ENCODE measurements at places on chromosomes 3 and 15.

DNA sequence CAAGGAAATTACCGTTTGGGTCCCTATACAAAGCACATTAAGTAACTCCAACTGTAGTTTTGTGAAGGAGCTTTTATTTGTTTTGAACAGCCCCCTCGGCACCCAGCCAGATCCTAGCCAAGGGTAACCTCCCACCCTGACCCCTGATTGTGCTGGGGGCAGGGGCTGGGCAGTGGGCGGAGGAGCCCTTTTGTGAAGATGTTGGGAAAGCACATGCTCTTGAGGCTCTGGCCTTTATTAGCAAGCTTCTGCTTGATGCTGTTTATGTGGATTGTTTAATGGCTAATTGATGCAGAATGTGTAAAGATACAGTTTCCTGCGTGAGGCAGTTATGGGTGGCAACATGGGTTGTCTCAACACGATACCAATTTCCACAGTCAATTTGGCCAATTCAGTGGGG, 136.5 kb downstream of the MAP2K5 start:
- DNase-seq: no peak

GRCh38 chr3:167814441-167814951, 79.0 kb downstream of the SERPINI1 start:
- no peak for DNase-seq

DNA sequence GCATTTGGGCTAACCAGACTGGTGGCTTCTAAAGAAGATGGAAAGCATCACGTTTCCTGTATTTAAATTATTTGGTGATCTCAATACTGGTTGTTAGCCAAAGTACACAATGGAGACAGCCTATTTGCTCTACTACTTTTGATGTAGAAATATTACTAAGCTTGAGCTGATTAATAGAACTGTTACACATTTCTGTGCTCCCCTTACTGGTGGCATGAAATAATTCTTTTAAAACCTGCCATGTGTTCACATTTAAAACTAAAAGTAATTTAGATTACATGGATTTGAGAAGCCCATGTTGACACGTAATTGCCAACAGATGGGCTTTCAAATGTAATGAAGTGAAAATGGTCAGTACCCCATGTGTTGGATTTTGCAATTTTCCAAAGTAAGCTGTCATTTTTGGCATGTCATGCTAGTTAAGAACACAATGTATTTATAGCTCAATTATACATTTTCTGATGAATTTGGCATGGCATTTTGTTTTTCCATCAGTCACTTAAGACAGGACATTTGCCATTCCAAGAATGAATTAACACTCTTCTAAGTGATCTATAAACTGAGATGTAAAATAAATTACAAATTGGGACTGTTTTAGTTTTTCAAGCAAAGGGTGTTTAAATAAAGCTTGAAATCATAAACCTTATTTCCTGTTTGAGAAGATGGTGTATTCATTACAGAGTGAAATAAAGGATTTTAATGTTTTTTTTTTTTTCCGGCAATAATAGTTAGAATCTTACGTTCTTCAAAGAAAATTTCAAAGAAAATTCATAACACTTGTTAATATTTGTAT, 10.8 kb upstream of the RARRES1 start:
- no peak for DNase-seq

GRCh38 chr15:71880276-71880675, 69.9 kb downstream of the NR2E3 start:
- no peak for DNase-seq

- DNase-seq: no peak
These were observed 58.6 kb downstream of the DLG1 start for GRCh38 chr3:197239857-197240256.

GRCh38 chr3:107978131-107979055, 112.4 kb downstream of the CD47 start:
- DNase-seq: no peak

- DNase-seq: peak; percentile 53
These were observed 46.8 kb downstream of the MYO5A start for GRCh38 chr15:52481915-52482314.

DNA sequence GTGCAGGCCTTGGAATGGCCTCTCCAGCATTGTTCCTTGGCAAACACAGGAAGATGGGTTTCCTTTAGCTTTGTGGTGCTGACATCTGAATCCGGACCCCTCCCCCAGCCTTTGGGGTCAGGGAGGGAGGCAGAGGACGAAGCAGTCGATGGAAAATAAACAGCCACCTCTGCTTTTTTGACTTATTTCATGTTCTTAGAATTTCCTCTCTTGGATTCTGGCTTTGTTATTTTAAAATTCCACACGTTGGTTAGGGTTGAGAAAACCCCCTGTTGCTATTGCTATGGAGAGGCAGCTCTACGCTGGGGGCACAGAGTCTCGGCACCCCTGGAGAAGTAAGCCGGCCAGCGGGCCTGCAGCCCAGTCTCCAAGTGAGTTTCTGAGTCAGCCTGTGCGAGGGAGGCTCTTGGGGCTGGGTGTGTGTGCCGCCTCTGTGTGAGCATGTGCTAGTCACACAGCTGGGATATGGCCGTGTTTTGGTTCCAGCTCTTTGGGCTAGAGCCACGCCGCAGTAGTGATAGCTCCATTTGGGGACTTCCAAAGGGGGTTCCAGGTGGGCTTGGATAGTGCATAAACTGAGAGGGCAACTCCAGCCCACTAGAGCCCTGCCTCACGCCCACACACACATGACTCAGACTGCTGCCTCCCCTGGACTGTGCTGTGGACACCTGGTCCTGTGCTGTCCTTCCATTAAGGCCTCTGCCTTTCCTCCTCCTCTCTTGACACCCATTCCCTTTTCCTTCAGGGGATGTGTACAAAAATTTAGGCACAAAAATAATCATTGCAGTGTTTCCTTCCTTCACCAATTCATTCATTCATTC, 58.8 kb downstream of the AMOTL2 start:
- DNase-seq: no peak

DNA sequence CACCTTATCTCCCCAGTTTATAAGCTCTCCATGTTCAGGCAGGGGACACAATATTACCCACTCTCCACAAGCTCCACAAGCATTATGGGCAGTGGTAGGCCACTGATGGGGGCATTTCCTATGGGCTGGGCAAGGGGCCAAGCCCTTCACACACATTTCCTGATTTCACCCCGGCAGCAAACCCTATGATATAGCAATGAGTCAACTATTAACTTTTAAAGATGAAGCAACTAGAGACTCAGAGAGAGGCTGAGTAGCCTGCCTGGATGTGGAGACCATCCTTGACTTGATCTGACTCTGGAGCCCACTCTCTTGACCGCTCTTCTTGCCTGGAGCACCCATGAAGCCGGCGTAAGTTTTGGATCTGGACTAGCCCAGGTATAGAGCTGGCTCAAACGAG, 27.4 kb downstream of the FOXL2NB start:
- DNase-seq: no peak

DNA sequence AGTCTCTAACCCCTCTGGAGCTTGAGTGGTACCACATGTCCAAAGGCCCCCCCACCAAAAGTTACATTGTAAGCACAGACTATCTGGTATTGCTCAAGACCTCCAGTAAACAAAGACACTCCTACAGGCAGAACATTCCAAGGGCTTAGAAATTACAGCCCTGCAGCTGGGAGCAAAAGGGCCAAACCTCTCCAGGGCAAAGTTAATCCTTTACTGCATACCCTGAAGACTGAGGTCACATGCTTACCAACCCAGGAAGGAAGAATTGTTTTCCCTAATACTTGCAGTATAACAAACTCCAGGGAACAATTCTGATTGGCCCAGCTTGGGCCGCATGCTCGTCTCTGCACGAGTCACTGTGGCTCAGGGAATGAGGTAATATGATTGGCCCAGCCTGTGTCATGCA, 266.1 kb upstream of the NR2F2 start:
- no peak for DNase-seq

- DNase-seq: no peak
These were observed 431 bp downstream of the PFKFB4 start for GRCh38 chr3:48555949-48556795.

DNA sequence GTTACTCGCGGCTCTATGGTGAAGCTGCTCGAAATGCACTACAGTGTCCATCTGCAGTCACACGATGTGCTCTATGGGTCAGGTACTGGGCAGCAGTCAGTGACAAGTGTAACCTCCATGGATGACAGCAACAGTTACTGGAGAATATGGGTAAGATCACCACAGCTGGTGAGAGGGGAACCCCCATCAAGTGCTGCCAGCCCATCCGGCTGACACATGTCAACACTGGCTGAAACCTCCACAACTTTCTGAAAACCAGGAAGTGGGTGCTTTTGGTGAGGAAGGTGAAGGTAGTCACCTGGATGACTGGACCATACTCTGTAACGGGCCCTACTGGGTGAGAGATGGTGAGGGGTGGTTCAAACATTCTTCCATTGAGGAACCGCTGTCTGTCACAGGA, 87.4 kb upstream of the C15orf39 start:
- DNase-seq: no peak

DNA sequence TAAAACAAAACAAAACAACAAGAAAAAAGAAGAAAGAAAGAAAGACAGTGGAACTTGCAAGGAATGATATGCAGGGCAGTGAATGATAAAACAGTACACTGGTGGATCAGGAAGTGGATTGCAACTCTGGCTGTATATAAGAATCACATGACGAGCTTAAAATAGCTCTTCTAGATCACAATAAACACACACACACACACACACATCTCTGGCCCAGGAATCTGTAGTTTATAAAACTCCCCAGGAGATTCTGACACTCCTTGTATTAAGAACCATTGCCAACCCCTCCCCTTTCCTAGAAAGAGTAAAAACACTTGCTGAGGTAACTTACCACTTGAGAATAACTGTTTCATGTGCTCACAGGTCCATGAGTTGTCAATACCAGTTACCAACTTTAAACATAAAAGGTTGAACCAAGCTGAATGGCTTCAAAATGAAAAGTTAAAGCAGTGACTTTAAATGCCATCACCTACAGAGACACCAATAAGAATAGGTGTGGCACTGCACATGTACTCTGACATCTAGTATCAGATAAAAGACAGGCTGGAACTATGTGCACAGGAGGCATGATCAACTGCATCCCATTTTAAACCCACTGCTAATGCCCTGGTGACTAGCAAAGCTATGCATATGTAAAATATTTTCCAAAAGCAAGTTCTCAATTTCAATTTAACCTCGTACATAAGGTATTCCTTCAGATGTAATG, 3.9 kb downstream of the CPOX start:
- DNase-seq: no peak

DNA sequence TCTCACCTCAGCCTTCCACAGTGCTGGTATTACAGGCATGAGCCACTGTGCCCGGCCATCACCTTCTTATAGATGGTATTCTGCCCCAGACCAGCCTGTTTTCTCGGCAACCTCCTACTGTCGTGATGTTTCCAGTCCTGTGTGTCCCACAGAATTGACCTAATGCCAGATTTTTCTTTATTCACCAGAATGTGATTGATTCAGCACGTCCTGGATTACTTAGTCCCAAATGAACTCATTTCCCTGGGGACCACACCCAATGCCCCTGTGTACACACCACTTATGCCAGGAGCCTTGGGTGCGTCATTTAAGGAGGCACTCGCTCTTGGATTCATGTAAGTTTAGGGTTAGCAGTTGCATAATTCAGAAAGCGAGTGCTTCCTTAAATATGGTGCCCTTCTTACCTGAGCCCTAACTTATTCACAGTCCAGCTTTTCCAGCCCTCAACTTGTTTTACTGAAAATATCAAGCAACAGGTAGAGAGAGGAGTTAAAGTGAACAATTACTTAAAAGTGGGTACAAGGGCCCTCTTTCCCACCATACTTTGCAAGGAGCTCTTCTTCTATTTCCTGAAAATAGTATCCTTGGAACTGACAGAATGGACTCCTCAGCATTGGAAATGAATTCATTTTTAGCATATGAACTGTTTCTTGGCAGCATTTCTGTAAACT, 64.6 kb upstream of the UBE2E1 start:
- no peak for DNase-seq

GRCh38 chr3:120072867-120073525, 21.3 kb downstream of the GSK3B start:
- DNase-seq: no peak

DNA sequence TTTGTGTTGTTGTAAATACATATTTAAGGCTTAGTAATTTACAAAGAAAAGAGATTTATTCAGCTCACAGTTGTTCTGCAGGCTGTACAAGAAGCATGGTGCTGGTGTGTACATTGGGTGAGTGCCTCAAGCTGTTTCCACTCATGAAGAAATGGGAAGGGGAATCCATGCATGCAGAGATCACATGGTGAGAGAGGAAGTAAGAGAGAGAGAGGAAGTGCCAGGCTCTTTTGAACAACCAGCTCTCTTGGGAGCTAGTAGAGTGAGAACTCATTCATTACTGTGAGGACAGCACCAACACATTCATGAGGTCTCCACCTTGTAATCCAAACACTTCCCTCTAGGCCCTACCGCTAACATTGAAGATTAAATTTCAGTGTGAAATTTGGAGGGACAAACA, 909.2 kb downstream of the NSUN3 start:
- no peak for DNase-seq

GRCh38 chr15:90213122-90213817, 12.1 kb downstream of the SEMA4B start:
- DNase-seq: no peak

GRCh38 chr15:91679447-91679846, 174.1 kb upstream of the SLCO3A1 start:
- DNase-seq: no peak

DNA sequence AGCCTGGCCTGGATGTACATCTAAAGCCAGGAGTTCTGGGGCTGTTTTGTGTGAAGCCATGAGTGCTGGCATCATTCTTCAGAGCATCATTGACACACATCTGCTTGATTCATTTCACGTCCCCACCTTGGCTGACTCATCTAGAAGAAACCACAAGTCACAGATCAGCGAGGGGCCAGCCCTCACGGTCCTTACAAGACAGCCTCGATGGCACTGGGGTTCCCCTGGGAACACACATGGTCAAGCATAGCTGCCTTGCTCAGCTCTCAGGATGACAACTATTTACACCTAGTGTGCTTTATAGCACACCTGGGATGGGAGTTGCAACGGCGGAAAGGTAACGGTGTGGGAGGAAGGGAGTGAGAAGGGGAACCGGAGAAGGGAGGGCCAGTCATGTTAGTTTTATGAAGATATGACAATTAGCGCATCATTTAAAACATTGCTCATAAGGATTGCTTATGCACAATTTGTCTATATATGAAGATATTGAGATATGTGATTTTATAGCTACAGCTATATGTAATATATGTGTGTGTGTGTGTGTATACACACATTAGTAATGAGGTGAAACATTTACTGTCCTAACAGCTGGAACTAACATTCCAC, 227.1 kb downstream of the RPLP1 start:
- DNase-seq: no peak

DNA sequence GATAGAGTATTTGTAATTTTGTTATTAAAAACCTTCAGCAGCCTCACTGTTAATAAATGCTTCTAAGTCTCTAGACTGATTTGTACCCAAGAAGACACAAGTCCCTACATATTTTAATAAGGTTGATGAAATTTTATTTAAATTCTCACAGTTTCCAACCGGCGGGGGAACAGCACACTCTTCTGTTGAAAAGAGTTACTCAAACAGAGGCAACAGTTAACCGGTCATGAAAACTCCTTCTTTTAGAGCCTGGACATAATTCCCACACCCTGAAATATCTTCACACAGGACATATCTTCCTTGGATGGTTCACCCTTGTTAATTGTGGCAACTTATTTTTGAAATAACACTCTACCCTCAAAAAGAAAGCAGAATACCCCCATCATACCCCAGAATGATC, 278.8 kb downstream of the FOXP1 start:
- no peak for DNase-seq

- DNase-seq: no peak
These were observed 75.6 kb downstream of the CHAC1 start for GRCh38 chr15:41028853-41029252.

All from germinal center (tissue), 1 donor.